Fibroblast of skin of right quadriceps (primary cell): ENCODE measurements at places on chromosomes 1 and 21.

- no peak for DNase-seq
Observed at GRCh38 chr1:116255486-116256285, 117.4 kb upstream of the ATP1A1 start.

DNA sequence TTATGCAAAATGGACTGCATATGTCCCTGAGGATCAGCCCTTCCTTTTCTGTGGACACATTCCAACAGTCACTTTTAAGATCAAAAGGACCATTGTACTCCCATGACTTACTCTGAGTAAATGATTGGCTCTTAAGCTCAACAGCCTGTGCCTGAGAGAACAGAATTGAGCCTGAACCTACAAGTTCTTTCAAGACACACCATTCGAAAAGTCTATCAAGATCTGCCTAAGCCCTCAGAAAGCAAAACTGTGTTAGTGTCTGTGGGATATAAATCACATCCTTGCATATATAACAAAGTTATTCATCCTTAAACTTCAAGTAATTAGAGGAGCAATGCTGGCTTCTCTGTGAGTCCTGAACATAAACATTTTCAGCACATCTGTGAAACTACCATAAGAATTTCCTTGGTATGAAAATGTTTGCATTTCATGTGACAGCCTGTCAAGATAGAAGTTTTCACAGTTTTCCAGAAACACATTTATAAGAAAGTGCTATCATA is 41.6 kb downstream of the PCNX2 start:
- peak; percentile 50 for DNase-seq

DNA sequence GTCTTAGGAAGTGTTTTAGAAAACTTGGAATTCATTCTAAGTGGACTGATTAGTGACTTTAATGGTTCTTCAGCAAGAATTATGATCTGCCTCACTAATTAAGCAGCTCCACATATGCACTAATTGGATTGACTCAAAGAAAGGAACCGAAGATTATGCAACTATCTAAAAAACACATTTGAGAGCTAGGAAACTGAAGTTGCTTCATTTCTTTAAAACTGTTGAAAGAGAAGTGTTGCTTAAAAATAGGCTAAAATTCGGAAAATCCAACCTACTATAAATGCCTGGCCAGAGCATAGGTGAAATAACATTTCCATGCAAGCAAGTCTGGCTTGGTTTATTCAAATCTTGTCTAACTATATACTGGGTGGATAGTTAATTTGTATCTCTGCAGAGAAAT is 502.9 kb upstream of the ZRANB2 start:
- no peak for DNase-seq

DNA sequence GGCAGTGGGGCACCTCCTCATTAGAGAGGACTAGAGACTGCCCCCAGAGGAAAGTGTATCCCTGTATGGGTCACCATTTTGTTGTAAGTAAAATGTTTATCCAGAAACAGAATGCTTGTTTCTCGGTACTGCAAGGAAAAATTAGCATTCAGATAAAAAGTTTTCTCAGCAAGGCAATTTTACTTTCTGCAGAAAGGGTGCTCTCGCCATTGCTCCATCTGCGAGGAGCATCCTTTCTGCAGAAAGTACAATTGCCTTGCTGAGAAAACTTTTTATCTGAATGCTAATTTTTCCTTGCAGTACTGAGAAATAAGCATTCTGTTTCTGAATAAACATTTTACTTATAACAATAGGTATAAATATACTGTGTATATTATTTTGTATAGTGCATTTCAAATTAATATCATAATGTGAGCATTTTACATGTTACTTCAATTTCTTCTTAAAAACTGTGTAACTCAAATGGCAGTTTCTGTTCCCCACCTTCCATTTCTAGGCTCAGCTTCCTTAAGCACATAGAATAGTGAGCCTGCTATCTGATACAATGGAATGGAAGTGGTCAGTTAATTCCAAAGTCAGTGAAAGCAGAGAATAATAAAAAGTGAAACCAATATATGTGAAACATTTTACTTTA is 76.5 kb upstream of the DESI2 start:
- no peak for DNase-seq

GRCh38 chr1:201025571-201026002 is 2.1 kb upstream of the KIF21B start:
- DNase-seq, result peak; percentile 72

GRCh38 chr1:206921772-206922265 is at the start of gene FCMR:
Gene FCMR (minus strand): TSS chr1:206921941. CDS start chr1:206921854, 87 bp downstream.
- DNase-seq, result no peak

DNA sequence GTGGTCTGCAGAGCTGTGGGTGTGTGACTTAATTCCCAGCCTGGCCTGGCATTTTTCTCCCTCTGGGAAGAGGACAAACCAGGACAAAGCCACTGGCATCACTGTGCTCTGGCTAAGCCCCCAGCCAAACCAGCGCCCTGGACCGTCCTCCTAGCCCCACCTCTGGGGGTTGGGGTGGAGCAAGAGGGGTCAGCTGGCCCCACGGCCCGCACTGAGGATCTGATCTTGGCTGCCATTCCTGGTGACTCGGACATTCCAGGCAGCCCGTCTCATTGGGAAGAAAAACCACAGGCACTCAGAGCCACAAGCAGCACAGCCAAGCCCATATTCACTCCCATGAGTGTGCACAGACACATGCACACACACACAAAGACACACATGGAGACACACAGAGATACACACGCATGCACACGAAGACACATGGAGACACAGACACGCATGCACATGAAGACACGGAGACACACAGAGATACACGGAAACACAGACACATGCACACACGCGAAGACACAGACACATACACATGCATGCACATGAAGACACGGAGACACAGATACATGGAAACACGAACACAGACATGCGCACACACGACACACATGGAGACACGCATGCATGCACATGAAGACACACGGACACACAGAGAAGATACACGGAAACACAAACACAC is 2.3 kb upstream of the MXRA8 start:
- peak; percentile 91 for DNase-seq

DNA sequence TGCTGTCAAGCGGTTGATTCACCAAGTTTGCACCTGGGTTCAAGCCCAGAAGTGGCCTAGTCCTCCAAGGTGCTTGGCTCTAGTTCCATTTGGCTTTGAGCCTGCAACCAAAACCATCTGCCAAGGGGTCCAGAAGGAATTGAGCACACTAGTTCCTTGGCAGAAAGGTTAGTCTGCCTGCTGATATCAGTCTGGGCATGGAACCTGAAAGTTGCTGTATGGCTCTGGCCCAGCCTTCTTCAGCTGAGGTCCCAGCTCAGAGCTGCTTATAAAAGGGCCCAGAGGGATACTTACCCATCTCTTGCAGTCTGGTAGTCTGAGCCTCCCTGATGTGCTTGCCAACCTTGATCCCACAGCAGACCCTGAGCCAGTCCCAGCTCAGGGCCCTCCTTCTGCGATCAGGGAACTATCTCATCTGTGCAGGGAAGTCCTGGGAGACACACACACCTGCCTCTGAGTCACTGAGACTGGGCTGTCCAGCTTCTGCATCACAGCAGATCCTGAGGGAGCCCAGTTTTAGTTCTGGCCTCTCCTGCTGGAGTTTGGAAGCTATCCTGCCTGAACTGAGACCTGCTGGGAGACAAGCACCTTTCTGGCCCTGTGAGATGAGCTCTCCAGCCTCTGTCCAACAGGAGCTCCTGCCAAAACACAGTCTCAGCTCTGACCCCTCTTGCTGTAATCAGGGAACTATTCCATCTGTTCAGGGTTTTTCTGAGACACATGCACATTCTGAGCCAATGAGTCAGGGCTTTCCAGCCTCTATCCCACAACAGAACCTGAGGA is 75.8 kb downstream of the CTH start:
- DNase-seq, result peak; percentile 86

DNA sequence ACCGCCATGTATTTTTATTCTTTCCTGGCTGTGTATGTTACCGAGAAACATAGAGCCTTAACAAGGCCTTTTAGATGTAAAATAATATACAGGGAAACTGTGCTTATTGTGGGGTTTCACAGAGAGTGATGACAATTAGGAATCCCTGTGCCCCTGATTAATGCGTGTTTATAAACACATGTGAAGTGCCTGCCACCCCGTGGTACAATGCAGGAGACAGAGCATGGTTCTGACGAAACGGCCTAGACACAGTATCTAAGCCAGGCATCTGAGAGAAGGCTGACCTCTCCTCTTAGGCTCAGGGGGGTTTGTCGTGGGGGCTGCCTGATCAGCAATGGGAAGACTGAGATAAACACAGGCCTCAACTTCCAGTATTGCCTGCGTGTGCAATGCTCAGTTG is 200.0 kb downstream of the AJAP1 start:
- DNase-seq, result no peak

DNA sequence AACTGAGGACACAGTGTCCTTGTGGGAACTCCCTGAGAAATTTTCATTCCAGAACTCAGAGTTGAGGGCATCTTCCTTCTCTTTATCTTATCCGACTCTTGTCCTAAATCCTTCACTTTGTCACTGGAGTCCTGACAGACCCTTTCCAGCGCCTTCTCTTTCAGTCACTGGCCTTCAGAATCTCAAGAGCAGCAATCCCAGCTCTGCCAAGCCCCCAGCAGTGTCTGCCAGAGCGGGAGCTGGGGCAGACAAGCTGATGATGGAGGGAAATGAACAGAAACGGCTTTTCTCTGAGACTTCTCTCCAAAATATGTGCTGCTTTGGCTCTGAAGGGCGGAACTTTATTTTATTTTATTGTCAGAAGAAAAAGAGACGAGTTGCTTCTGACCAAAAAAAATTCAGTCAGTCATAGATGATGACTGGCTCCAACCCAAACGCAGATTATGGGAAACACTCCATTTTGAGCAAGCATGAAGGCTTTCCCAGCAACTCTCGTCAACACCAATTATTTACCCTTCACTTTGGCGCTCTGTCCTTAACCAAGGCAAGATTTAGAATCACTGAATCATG is 32.2 kb downstream of the MIS18A start:
- no peak for DNase-seq

DNA sequence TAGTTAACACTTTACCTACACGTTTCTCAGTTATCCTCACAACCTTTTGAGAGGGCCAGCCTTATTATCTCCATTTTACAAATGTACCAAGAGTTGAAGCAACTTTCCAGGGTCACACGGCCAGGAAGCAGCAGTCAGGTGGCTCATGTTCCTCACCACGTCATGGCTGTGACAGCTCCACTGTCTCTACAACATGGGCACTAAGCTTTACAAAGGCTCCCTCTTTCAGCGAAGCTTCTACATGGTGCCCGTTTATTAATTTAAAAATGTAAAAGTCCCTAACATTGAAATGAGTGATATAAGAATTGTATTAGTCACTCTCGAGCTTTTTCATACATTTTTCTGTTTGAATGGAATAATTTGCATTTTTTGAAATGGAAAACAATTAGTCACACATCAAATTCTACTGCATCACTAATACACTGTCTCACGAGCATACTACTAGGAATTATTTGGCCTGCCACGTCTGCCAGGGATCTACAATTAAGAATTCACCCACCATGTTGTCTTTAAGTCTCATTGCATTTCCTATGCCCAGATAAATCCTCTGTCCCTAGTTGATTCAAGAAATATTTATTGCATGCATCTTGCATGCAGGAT is 28.4 kb upstream of the LIN9 start:
- no peak for DNase-seq

DNA sequence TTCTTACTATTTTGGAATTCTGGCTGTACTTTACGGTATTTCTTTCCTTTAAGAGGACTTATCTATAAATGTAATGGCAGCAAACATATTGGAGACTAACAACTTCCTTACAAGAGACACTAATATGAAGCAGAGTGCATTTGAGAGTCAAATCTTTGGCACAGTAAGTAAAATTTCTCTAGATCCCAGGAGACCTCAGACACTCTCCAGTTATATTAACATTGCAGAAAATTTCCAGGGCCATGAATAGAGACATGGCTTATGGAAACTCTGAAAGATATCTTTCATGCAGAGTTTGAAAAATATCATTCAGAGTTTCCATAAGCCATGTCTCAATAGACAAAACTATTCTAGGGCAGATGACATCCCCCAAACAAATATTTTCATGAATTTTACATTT is 51.2 kb downstream of the IL23R start:
- DNase-seq, result no peak

DNA sequence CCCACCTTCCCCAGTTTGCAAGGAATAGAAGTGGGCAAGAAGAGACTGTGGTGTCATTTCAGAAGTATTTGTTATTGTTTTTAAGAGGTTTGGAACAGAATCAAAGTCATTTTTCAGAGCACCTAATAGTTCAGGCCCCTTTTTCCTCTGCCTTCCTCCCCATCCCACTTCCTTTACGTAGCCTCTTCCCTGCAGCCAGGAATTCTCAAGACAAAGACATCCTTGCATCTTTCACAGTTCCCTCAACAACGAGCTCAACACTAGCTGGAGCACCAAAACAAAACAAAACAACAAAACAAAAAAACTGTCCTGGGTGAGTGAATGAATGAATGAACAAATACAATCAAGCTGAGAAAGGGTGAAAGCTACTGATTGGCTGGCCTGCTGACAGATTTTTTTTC is 7.0 kb downstream of the PALMD start:
- no peak for DNase-seq

DNA sequence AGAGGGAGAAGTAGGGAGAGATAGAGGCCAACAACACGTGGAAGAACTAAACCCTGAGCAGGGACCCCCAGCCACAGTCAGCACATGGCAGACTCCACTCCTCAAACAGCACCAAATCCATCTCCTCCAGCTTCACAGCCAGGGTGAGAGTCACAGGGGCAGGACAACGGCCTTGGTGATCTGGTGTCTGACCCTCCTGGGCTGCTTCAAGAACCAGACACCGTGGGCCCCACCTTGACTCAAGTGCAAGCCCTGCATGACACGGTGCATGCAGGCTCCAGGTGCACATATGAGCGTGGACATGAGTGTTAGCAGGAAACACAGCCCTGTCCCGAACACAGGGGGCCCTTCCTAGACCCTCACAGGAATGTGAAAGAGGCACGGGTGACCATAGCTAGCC is 21.9 kb downstream of the S100A7 start:
- no peak for DNase-seq

- no peak for DNase-seq
Observed at GRCh38 chr1:3906672-3907020, 6.6 kb upstream of the C1orf174 start.

GRCh38 chr1:17572264-17572985 is 32.9 kb downstream of the ARHGEF10L start:
- DNase-seq, result no peak

DNA sequence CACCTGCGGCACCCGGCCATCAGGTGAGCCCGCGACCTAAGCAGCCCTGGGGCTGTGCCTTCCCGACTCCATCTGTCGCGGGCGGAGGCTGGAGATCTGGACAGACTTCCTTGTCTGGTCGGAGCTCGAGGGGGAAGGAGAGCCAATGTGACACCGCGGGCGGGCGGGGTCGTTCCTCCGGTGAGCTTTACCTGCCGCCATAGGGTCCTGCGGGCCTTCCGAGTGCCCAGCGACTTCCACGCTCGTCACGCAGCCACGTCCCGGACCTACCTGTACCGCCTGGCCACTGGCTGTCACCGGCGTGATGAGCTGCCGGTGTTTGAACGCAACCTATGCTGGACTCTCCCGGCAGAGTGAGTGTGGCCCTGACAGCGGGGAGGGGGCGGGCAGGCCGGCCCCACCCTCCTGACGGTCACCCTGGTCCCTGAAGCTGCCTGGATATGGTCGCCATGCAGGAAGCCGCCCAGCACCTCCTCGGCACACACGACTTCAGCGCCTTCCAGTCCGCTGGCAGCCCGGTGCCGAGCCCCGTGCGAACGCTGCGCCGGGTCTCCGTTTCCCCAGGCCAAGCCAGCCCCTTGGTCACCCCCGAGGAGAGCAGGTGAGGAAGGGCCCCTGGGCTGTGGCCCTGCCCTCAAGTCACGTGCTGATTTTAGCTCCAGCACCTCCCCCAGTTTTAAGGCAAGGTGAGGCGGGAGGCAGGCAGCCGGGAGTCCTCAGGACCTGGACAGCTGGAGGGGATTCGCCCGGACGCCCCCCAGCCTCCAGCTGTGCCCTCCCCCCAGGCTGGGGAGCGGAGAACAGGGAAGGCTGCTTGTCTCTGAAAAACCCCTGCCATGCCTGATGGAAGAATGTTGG is 1.1 kb downstream of the PUSL1 start:
- no peak for DNase-seq
